ENCODE measurements at places on chromosomes 6 and 20. TPM values are rescaled to one million over a fixed set of nuclear protein-coding genes. Genes with fewer than 3 reads are reported as not detected.

Gene HLA-C
- total RNA-seq: 477 TPM

Gene TTLL9
- 0.59 TPM for total RNA-seq

Gene IGF2R
- total RNA-seq: 174 TPM

Gene SMLR1
- total RNA-seq: not detected

Gene ARMH2
- total RNA-seq: not detected

Measured in osteoblast (primary cell).